Esophagus squamous epithelium (tissue), 5 donors: ENCODE measurements at places on chromosomes 7 and 10.

GRCh38 chr7:41882745-41883420, 180.0 kb upstream of the INHBA start:
- no peak for DNase-seq

- no peak for DNase-seq
Measured at GRCh38 chr7:495761-496321, 23.8 kb downstream of the PDGFA start.

- DNase-seq: no peak
Measured at GRCh38 chr10:75814014-75814413, 382.6 kb downstream of the LRMDA start.

DNA sequence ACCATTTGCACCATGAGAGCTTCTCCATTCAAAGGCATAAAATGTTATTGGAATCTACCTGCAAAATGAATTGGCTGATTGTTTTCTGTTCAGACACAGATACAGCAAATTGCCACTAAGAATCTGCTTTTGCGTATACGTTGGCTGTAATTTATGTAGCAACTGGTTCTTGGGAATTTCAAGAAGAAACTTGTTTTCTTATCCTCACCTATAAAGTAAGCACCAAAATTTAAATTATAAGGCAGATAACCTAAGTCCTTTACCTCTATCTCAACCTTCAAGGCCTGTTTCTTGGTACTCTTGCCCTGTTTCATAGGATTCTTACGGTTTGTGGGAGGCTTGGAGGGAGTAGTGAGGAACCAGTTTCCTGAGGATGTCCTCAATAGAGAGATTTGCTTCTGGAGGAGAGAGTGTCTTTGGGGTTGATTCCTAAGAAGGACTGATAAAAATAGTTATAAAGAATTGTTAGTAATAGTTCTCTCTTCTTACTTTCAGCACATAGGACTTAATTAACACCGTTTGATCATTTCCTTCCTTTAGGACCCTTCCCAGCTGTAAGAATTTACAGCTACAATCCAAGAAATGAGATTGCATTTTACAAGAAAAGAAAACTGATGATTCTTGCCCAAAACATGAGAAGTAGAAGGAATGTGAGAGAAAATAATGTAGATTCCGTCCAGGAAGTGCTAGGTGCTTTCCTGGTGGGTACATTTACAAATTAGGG, 2.0 kb downstream of the STAMBPL1 start:
- DNase-seq: no peak

DNA sequence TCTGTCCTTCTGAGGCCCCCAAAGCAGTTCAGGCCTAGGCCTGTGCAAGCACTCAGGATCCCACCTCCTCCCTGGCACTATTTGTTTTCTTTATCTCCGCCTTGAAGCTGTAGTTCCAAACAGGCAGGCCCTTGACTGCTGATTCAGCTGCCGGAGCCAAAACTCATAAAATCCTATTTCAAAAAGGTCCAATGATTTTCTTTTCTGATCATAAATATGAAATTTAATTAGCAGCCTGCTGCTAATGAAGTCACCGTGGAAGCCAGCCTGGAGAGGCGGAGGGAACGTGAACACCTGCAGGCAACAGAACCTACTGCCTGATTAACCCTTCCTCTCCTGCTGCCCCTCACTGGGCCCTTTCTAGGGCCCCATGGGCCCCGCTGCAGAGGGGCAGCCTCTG, 60.1 kb downstream of the CARD11 start:
- no peak for DNase-seq

DNA sequence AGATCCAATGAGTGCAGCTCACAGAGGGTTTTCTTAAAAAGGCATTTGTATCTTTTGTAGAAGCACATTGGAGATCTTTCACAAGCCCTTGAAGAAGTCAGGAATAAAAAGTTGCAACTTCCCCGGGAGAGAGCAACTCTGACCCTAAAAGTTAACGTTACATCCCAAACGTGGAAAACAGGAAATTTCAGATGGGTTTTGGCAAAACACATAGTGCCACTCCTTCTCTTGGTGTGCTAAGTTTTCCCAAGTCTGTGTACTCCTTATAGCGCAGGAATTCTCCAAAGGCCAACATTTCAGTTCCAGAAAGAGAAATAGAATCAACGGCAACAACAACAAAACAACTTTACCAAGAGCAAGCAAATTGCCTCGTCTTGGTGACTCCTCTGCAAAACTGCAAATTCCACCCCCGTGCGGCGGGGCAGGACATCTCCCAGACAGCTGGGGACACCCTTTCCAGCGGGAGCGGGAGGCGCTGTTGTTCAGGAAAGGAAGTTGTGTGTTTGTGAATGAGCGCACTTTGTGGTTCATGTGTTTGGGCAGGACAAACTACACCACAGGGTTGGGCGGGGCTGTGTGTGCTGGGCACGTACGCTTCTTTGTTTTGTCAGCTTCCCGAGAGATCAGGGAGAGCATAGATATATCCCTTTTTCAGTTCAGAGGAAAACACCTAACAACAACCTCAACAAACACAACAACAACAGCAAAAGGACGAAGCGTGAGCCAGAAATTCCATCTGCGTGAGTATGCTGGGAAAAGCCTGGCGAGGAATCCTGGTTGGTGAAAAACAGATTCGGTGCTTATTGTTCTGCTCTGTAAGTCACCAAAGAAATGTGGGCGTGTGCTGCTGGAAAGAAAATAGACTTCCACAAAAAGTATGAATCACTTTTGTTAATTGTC, 294.7 kb upstream of the PITRM1 start:
- no peak for DNase-seq

DNA sequence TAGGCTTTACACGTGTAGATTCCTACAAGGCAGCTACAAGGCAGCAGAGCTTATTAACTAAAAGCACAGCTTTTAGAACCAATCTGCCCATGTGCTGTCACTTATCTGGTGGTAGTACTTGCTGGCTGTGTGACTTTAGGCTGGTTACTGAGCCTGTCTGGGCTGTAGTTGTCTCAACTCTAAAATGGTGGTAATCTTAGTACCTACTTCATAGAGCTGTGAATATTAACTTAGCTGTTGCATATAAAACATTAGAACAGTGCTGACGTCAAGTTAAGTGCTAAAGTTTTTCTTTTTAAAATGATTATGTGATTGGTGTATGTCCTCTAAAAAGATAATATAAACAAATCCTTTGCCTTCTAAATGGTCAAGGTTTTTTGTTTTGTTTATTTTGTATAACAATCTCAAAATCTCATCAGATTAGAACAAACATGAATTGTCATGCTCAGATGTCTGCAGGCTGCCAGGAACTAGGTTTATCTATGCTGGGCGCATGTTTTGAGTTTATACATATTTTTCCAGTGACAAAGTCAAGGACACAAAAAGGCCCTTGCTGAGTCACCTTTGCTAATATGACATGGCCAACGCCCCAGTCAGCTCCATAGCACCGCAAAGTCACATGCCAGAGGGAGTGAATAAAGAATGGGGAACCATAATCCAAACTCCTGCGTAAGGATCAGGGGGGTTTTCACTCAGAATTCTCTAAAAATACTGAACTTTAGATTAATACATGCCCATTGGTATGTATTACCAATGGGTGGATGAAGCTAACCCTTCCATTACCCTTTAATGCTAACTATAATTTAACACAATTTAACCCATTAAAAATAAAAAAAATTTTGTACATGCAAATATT, 39.8 kb upstream of the ARL4A start:
- DNase-seq: no peak
